Stimulated activated CD4-positive, alpha-beta T cell treated with anti-CD3 and anti-CD28 coated beads, Interleukin-1b, Interleukin-23, amount 100 ng/mL, for 1 hour (primary cell): ENCODE measurements at places on chromosomes 7 and 10.

DNA sequence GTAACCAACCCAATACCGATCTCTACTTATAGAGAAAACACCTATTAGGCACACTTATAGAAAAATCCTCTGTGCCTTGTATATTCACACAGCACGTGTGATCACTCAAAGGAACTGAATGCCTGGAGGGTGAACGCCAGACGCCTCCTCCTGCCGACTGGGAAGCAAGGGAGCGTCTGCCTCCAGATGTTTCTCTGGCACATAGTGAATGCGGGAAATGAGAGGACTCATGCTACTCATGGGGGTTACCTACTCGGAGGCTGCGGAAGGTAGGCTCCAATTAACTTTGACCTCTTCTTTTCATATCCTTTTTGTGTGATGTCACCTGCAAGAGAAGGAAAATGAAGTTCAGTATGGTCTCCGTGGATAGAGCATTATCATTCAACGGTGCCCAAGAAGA lies 203.3 kb downstream of the DIP2C start:
- DNase-seq, result no peak

DNA sequence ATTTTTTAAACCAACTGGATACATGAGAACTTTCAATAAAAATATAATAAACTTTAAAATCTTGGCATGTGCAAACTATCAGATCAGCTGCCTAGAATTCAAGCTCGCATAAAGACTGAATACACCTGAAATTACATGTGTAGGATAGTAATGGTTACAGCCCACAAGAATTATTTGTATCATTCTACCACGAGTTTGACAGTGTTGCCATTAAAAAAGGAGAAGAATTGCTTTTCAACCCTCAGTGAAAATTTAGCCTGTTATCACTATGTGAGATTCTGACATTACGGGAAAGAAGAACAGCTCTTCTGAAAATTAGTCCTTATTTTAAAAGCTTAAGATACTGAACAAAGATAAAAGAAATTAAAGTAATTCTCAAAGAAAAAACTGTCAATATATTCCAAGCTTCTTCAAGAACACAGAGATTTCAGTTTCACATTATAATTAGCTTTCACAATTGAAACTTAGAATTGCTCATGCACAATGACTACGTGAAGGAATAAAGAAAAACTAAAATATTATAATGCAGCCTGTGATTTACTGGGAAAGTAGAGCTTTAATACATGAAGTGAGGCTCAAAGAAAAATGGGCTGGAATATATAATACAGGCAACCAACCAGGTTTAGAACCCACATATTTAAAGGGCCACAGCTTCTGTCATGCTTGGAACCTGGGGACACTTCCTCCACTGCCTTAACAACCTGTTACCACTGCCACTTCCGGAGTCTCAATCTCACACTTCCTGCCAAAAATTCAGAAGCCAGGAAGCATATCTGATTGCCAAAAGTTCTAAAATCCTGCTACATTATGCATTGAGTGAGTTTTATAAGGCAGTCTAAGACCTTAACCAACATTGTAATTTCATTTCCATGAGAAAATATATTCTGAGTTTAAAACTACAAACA lies 23.2 kb downstream of the TPK1 start:
- no peak for DNase-seq

GRCh38 chr7:11690395-11690794 lies 141.6 kb downstream of the THSD7A start:
- DNase-seq, result no peak

DNA sequence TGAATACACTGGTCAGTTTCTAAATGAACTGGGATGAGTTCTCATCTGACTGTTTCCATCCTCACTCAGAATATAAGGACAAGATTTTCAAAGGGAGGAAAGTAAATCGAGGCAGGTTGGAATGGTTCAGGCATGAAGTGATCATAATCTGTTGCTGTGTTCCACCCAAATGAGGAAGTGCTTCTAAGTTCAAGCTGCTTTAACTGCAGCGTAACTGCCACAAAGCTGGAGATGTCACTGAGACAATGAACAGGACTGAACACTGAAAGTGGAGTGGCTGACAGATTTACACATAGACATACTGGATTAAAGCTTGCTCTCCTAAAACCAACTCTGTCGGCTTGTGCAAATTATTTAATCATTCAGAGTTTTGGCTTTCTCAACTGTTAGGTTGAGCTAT lies 66.6 kb downstream of the GPR37 start:
- no peak for DNase-seq

GRCh38 chr7:69169386-69169785 lies 428.9 kb upstream of the AUTS2 start:
- DNase-seq, result no peak

- DNase-seq, result no peak
Measured at GRCh38 chr10:103990121-103990520, 23.2 kb downstream of the SLK start.

DNA sequence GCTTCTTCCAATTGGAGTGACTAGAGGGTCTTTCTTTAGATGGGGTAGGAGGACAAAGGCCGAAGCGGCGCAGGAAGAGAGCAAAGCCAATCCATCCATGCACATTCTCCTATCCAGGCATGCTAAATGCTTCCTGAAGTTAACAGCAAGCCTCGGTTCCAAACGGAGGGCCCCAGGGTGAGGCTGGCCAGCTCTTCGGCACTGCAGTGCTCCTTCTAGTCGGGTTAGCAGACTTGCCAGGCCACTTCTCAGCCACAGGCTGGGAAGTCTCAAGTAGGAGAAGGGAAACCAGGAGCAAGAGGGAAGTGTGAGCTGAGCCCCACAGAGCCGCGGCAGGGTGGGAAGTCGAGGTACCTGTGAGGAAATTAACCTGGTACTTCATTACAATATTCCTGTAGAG lies 253.8 kb upstream of the INHBA start:
- no peak for DNase-seq

DNA sequence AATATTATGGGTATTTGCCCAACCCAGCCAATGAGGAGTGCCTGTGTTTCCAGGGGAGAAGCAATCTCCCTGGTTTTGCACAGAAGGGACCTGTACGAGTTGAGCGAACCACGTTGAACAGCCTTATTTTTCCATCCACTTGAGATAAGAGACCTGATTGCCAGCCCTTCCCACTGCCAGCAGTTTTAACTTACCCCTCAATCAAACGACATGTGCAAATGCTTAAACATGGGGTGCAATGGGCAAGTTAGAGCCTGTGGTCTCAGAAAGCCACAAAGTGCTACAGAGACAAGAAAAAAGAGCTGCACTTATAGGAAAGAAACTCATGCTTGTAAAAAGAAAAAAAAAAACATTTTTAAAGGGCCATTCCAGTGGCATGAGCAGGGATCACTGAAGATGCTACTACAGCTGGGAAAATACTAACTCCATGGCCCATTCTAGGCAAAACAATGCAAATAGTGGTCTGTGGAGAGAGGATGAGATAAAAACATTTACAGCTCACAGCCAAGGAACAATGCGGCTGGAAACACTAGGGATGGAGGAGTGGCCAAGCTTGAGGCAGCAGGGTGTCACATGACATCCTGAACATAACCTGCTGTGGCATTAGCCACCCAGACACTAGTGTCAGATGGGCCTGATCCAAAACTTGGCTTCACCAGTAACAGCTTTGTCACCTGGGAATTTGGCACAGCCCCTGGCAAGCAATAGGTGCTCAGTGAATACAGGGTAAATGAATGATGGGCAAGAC lies 162.8 kb downstream of the ELMO1 start:
- DNase-seq, result no peak

DNA sequence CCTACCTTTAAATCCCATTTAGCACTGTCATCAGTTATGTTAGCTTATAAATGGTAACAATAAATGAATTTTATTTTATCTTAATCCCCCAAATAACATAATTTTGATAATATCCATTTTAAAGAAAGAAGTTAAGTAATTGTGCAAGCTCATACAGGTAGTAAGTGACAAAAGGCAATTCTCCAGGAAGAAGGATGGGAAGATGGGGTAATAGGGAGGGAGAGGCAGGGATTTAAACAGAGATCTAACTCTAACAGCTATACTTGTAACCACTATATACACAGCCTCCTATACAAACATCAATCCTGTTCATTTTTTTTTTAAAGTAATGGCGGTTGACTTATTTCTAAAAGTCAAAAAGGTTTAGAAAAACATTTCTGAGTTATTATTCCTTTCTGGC lies 119.4 kb downstream of the SGMS1 start:
- DNase-seq, result no peak

- DNase-seq, result peak; percentile 18
Measured at GRCh38 chr7:44750921-44751571, 2.4 kb downstream of the ZMIZ2 start.

DNA sequence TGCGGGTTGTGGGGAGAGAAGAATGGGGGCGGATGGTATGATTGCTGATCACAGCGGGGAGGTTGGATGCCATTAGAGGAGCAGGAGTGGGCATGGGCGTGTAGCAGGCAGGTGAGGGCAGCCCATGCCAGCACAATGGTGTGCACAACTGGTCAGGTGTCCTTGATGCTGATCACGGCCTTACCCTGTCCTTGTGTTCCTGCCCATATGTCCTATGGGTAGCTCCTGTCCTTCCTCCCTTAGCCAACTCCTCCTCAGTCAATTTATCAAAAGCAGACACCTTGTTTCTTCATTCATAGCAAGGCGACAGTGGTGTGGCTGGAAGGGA lies 30.7 kb downstream of the WDR86 start:
- no peak for DNase-seq

DNA sequence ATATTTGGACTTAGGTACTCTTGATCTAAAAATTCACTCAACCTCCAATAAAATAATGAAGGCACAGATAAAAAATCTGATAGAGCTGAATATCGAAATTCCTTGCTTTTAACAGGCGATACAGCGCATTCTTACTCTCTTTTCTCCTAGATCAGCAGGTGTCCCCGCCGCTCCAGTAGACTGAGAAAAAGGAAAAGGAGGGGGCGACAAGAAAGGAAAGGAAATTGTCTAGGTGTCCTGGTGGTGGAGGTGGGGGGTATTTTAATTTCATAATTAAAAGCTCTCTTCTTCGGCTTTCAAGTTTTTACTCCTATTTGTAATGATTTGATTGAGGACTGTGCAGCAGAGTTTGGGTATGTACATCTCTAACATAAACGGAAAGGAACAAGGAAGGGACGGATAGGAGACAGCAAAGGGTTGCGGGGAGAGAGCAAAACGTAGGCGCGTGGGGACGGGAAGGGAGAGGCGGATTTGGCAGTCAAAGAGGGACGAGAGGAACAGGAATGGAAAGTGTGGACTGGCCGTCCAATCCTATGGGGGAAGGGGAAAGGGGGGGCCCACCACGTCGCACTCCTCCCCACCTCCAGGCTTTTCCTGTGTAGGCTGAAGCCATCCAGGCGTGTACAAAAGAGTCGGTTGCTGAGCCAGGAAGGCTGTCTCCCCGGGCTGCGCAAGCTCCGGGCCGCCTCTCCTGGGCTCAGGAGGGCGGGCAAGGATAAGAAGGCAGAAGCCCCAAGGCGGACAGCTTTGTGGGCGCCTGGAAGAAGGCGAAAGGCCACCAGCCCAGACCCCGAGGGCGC lies 875 bp upstream of the HECTD2 start:
- peak; percentile 9 for DNase-seq

GRCh38 chr7:150447966-150448788 lies 2.3 kb upstream of the GIMAP8 start:
- DNase-seq, result no peak

DNA sequence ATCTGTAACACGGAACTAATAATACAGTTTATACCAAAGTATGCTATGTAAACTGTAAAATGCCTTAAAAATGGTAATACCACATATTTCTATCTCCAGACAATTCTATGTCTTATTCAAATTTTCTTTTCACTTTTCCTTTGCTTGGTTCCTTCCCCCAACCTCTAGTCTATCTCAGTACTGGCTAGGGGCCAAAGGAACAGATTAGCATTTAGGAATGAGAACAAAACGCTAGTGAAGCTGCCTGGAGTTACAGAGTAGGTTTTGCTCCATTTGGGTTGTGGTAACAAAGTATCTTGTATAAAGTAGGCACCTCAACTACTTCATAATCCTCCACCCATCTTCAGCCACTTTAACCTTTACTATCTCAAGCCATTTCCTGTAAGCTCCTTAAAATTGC lies 94.1 kb downstream of the HBP1 start:
- no peak for DNase-seq

- no peak for DNase-seq
Measured at GRCh38 chr10:121598263-121599249, at the start of gene FGFR2. Gene FGFR2, minus strand, starts transcription at chr10:121598444. Its CDS starts 4,627 bp downstream, at chr10:121593817.

- DNase-seq, result no peak
Measured at GRCh38 chr10:121838931-121839330, 88.9 kb downstream of the ATE1 start.

GRCh38 chr7:30162622-30163124 lies 27.9 kb downstream of the MTURN start:
- no peak for DNase-seq

- DNase-seq, result no peak
Measured at GRCh38 chr10:87578842-87579401, 74.2 kb downstream of the MINPP1 start.

DNA sequence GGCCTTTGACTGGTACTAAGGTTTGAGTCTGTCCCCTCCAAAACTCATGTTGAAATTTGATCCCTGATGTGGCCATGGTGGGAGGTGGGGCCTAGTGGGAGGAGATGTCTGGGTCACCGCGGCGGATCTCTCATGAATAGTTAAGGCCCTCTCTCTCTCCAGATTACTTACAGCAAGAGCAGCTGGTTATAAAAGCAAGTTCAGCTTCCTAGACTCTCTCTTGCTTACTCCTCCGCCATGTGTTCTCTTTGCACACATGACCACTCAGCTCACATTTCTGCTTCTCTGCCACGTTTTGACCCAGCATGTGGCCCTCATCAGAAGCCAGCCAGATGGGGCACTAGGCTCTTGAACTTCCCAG lies 29.9 kb upstream of the ZMIZ1 start:
- no peak for DNase-seq

DNA sequence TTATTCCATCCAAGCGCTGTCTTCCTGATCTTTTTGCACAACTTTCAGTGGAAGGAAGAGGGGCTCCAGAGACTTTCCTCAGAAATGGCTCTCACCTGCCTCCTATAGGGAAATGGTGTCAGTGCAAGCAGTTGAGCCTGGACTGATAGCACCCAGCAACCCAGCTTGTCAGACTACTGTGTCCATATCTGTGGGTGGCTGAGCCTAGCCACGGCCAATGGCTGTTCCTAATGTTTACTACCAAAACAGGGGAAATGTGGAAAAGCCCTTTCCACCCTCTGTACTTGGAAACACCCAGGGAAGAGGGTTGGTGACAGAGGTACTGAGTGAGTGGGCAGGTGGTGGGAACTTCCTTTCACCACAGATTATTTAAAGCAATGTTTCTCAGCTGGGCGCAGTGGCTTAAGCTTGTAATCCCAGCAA lies 4.3 kb upstream of the YKT6 start:
- no peak for DNase-seq

DNA sequence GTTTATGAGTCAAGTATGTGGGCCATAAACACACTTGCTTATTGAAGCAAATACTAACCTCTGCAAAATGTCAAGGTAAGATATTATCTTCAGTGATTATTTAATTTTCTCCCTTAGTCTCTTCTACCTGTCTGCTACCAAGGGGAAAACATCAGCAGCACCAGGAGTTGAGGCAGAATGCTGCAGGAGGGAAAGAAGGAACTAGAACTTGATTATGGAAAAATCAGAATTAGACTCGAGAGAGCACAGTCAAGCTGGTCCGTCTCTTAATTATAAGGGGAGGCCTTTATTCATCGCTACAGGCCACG lies 4.9 kb upstream of the ZFYVE27 start:
- DNase-seq, result no peak

GRCh38 chr7:158695726-158696452 lies 8.7 kb downstream of the NCAPG2 start:
- DNase-seq, result peak; percentile 32

GRCh38 chr10:113379091-113379490 lies 173.8 kb upstream of the HABP2 start:
- no peak for DNase-seq

GRCh38 chr7:133859871-133860450 lies 267.2 kb upstream of the LRGUK start:
- DNase-seq, result no peak
